ENCODE measurements at places on chromosomes 11 and 22. TPM values are rescaled to one million over a fixed set of nuclear protein-coding genes. Genes with fewer than 3 reads are reported as not detected.

The P2RY6 gene
- total RNA-seq: 0.91 TPM

The PHETA2 gene
- total RNA-seq: 11.6 TPM

The C11orf97 gene
- total RNA-seq: not detected

The BDNF gene
- 0.10 TPM for total RNA-seq

The TEX12 gene
- 0.42 TPM for total RNA-seq

The TBC1D10A gene
- 34.3 TPM for total RNA-seq

The OR56A1 gene
- total RNA-seq: not detected

The SLC43A3 gene
- 10.6 TPM for total RNA-seq

The SYCE3 gene
- not detected for total RNA-seq

The MS4A4E gene
- 1.0 TPM for total RNA-seq

The TPBGL gene
- 0.11 TPM for total RNA-seq

The DNAJB7 gene
- 0.12 TPM for total RNA-seq

The TUBA8 gene
- total RNA-seq: 1.6 TPM

The TSPAN18 gene
- 13.4 TPM for total RNA-seq

The CCDC34 gene
- 25.6 TPM for total RNA-seq

The RASGRP2 gene
- 3.5 TPM for total RNA-seq

The TMPRSS4 gene
- 309 TPM for total RNA-seq

GRCh38 chr22:48342016-48342415 is 1485.7 kb downstream of the BRD1 start:
- no peak for DNase-seq

GRCh38 chr22:24543185-24543601 is 11.7 kb downstream of the GUCD1 start:
- DNase-seq: no peak

DNA sequence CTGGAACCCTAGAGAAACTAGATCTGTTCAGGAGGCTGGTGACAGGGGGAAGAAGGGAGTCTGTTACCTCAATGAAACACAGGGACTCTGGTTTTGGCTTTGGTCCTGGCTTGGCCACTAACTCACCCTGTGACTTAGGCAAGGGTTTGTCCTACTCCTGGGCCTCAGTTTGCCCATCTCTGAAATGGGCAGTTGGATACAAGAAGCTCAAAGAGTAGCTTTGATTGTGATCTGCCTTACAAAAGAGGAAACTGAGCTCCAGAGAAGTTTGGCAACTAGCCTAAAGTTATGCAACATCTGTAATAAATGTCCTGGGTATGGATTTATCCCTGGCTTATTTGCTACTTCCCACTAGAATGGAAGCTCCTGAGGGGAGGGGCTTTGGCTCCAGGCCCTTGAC is 24.0 kb upstream of the LMO1 start:
- peak; percentile 11 for DNase-seq

DNA sequence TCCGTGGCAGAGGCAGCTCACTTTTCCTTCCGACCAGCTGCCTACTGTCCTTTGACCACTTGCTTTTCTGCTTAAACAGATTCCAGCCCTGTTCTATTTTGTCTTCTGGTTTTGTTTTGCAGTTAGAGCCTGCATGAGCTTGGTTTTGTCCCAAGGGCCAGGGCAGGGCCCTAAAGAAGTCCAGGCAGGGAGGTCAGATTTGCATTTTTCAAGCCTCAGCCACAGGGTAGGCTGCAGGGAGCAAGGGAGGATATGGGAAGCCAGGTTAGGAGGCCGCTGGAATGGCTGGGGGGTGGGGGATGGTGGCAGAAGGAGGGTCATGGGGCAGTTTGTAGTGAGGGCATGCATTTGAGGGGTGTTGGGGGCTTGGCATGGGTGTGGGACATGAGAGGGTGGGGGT is 23.1 kb downstream of the FADD start:
- peak; percentile 38 for DNase-seq

DNA sequence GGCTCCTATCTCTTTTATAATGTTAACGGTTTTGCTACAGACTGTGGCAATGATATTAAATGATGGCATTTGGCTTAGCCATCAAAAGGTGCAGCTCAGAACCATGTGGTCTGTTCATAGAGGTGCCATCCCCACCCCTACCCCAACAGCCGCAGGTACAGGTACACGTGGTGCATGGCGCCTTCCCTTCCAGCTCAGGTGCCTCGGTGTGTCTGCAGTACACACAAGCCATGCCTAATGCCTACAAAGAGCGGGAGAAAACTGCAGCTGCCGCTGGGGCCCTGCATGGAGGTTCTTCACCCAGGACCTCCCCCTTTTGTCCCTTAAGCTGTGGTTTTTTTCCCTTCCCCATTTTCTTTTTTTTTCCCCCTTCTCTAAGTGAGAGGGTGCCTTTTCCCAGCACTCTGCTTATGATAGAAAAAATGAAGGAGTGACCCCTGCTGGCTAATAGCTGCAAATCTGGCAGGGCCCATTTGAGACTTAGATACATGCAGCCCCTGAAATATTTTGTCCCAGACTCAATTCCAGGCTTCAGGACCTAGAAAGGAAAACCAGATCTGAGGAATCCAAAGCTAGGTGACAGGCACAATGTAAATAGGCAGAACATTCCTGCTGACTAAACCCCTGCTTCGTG is 6.5 kb downstream of the OR52M1 start:
- no peak for DNase-seq

DNA sequence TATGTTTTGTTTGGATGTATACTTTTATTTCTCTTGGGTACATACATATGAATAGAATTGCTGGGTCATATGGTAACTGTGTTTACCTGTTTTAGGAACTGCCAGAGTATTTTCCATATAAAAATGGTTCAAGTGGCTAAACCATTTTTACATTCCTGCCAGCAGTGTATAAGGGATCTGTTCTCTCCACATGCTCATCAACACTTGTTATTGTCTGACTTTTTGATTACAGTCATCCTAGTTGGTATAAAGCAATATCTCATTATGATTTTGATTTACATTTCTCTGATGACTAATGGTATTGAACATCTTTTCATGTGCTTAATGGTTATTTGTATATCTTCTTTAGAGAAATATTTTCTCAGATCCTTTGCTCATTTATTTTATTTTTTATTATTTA is 104.2 kb upstream of the RRM1 start:
- DNase-seq: no peak

- no peak for DNase-seq
Measured at GRCh38 chr22:44582016-44582415, 84.0 kb upstream of the RTL6 start.

GRCh38 chr11:119538753-119539152 is 115.8 kb upstream of the THY1 start:
- no peak for DNase-seq

DNA sequence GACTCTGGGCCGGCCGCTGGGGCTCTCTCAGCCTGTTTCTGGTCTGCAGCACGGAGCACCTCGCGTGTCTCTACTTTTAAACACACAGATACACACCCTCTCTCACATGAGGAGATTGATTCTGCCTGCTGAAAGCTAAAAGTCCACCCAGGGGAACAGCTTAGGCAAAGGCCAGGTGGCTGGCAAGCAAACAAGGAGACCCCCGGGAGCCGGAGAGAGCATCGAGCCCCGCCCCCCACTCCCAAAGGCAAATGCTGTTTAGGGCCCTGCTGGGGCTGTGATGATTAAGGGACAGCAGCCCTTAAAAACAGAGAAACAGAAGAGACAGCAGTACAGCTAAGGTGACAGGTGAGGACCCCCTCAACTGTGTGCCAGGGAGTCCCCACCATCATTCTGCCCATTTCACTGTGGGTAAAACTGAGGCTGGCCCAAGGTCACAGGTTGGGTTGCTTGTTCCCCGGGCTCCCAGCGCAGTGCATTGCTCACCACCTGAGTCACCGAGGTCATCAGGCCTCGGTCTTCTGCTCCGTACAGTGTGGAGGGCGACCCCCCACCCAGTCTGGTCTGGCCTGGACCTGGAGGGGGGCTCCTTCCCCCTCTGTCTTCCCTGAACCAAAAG is 6.8 kb downstream of the CABP7 start:
- DNase-seq: no peak

- no peak for DNase-seq
Measured at GRCh38 chr22:50729391-50730012, 8.5 kb upstream of the ACR start.

GRCh38 chr11:75813622-75814039 is 1.4 kb upstream of the UVRAG start:
- DNase-seq: no peak

- no peak for DNase-seq
Measured at GRCh38 chr22:44424867-44425693, 73.0 kb downstream of the RTL6 start.

DNA sequence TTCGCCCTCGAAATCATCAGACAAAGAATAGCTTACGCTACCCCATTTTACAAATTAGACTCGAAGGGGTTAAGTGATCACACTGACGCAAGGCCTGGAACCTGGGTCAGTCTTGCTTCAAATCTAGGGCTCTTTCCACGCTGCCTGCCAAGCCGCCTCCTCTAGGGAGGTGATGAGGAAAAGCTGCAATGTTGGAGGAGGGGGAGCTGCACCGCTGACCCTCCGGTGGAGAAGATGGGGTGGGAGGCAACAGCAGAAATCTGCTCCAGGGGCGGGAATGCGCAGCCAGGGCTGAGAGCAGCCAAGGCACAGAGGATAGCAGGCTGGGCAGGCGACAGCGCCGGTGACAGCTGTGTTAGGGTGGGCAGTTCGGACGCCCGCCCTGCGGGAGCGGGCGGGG is 595 bp downstream of the SYVN1 start:
- DNase-seq: no peak

- DNase-seq: no peak
Measured at GRCh38 chr11:100932474-100933100, 197.0 kb downstream of the PGR start.

DNA sequence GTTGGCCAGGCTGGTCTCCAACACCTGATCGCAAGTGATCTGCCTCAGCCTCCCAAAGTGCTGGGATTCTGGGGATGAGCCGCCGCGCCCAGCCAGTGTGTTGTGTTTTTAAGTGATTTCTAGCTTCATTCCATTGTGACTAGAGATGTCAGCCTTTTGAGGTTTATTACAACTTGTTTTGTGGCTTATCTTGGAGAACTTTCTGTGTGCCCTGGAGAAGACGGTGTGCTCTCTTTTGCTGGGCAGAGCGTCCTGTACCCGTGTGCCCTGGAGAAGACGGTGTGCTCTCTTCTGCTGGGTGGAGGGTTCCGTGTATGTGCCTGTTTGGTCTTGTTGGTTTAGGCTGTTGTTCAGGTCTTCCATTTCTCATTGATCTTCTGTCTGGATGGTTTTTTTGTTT is 12.5 kb downstream of the SELENOO start:
- DNase-seq: no peak

DNA sequence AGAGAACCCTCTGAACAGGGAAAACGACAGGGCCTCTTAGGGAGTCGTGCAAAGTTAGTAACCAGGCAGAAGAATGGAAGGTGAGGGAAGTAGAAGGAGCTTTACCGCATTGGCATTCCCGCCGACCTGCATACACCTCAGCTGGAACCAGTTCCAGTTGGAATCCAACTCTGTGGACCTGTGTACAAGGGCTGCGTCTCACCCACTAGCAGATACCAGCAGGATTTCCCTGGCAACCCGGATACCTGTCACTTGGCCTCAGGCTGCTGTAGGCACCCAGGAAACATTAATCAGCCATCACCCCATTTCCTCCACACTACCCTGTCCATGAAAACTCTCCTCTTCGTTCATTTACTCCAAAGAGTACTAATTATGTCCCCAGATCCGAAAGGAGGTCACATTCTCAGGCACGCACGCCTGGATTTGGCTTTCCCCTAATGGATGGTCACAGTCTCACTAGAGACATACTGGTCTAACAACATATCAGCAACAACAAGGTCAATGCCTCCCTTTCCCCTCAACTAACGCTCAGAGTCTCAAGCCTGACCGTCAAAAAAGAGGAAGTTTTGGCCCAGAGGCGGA is 842 bp downstream of the ARFGAP2 start:
- DNase-seq: no peak

GRCh38 chr22:44289414-44290171 is 23.2 kb downstream of the SHISAL1 start:
- DNase-seq: no peak

- DNase-seq: no peak
Measured at GRCh38 chr11:28514391-28514790, 406.2 kb downstream of the METTL15 start.

DNA sequence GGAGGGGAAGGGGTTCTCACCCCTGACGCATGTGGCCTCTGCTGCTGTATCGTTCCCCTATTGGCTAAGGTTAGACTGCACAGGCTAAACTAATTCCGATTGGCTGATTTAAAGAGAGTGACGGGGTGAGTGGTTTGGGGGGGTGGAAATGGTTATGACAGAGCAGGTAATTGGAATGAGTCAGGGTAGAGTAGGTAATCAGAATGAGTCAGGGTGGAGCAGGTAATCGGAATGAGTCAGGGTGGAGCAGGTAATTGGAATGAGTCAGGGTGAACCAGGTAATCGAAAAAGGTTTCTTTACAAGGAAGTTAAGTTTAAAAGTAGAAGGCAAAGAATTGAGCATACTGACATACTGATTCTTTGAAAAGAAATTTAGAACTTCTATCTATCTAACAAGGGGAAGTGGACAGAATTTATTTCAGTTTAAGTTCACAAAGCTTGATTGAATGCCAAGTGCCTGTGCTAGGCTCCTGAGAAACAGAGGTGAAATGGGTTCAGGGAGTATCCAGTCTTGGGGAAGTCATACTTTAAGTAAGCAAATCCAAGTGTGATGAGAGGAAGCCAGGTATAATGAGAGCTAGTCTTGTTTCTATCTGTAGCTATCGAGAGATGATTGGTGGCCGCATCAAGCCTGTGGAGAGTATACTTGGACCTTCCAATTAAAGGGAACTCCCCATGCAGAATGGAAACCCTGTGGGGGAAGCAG is 58.0 kb downstream of the C11orf91 start:
- DNase-seq: no peak

DNA sequence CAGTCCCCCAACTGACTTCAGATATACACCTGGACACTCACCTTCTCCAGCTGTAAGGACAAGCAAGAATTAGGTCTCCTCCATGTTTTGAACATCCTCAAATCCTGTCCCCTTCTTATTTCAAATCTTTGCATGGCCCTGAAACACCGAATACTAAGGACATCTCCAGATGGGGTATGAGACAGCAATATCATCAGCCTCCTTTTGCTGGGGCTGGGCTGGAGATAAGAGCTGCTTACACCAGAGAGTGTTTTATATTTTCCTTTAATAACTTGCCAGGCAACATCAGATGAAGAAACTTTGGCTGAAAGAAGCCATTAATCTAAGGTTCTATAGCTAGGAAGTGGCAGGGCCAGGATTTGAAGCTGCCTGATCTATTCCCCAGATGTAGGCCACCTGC is 21.6 kb downstream of the TUG1 start:
- DNase-seq: no peak

DNA sequence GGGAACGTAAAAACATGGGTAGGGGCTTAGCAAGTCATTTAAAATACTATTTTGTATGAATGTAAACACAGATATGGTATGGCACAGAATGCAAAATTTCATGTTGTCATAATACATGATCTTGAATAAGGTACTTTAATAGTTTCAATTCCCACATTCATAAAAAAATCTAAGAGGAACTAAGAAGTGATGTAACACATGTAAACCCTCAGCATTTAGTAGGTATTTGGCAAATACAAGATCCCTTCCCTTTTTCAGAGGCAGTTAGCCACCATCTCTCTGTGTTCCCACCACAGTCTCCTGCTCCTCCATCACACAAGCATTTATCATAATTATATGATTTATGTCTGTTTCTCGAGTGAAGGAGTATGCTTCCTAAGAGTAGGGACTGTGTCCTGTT is 251.8 kb downstream of the TENM4 start:
- DNase-seq: no peak

GRCh38 chr22:40200795-40201530 is 23.2 kb downstream of the TNRC6B start:
- no peak for DNase-seq

GRCh38 chr11:26849036-26849435 is 127.2 kb upstream of the SLC5A12 start:
- no peak for DNase-seq

GRCh38 chr11:66020618-66021357 is 5.5 kb downstream of the CATSPER1 start:
- DNase-seq: no peak

- DNase-seq: no peak
Measured at GRCh38 chr11:125342281-125342930, 153.7 kb downstream of the FEZ1 start.

All from colonic mucosa (tissue), 4 donors.